ENCODE measurements at places on chromosomes 4 and X.

GRCh38 chrX:150360331-150360730 is 2.8 kb upstream of the MAMLD1 start:
- H3K27ac ChIP-seq: no peak overlapping the region
- no peaks in the 10 kb centered on the region for H3K36me3 ChIP-seq
- H3K4me3 ChIP-seq: no peak overlapping the region

DNA sequence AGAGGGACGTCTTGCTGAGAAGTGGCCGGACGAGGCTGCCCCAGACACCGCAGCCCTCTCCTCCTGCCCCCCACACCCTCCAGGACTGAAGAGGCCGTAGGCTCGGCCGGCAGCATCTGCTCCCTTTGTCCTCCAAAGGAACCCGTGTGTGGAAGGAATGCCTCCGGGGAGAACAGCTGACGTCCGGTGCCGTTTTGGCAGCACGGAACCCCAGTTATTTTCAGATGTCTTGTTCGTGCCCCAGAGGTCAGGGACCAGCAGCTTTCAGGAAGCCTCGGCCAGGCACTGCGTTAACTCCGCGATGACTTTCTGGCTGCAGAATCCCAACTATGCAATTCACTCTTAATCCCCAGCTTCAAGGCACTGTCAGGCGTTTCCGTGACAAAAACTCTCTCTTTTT is 10.9 kb upstream of the PPP2R3B start:
- H3K27ac ChIP-seq: no peak overlapping the region
- no peak for DNase-seq
- H3K4me1 ChIP-seq: no peaks in the 10 kb centered on the region
- H3K36me3 ChIP-seq: no peaks in the 10 kb centered on the region

GRCh38 chr4:17707671-17708070 is 73.8 kb downstream of the FAM184B start:
- no peaks in the 10 kb centered on the region for H3K27me3 ChIP-seq
- no peak for DNase-seq
- H3K4me3 ChIP-seq: no peak overlapping the region
- no peak overlapping the region for H3K27ac ChIP-seq

GRCh38 chr4:77623091-77623490 is 17.5 kb downstream of the CXCL13 start:
- no peak for DNase-seq
- H3K27ac ChIP-seq: no peak overlapping the region
- peaks cover 14% of the 10 kb centered on the region for H3K27me3 ChIP-seq
- no peaks in the 10 kb centered on the region for H3K36me3 ChIP-seq
- no peaks in the 10 kb centered on the region for H3K4me1 ChIP-seq
- no peak overlapping the region for H3K4me3 ChIP-seq

GRCh38 chrX:21799767-21800166 is 39.6 kb upstream of the MBTPS2 start:
- no peak for DNase-seq
- H3K27ac ChIP-seq: no peak overlapping the region
- H3K36me3 ChIP-seq: no peaks in the 10 kb centered on the region
- no peaks in the 10 kb centered on the region for H3K27me3 ChIP-seq
- no peaks in the 10 kb centered on the region for H3K4me1 ChIP-seq
- H3K4me3 ChIP-seq: no peak overlapping the region

- no peak overlapping the region for H3K27ac ChIP-seq
- H3K4me3 ChIP-seq: no peak overlapping the region
- no peaks in the 10 kb centered on the region for H3K4me1 ChIP-seq
- H3K36me3 ChIP-seq: no peaks in the 10 kb centered on the region
- no peak for DNase-seq
Observed at GRCh38 chr4:78737973-78738372, 38.2 kb upstream of the BMP2K start.

- DNase-seq: no peak
- H3K4me3 ChIP-seq: no peak overlapping the region
- H3K36me3 ChIP-seq: no peaks in the 10 kb centered on the region
- peaks cover 15% of the 10 kb centered on the region for H3K4me1 ChIP-seq
Observed at GRCh38 chr4:106775636-106776035, 260.5 kb downstream of the DKK2 start.
